ENCODE measurements at places on chromosomes 11 and 22.

- H3K27ac ChIP-seq, result no peak overlapping the region
- no peaks in the 10 kb centered on the region for H3K27me3 ChIP-seq
- no peak for DNase-seq
- no peak overlapping the region for H3K4me3 ChIP-seq
- H3K4me1 ChIP-seq, result no peaks in the 10 kb centered on the region
Observed at GRCh38 chr11:134346101-134346975, 14.6 kb downstream of the GLB1L2 start.

- H3K27me3 ChIP-seq, result no peaks in the 10 kb centered on the region
- DNase-seq, result no peak
- H3K27ac ChIP-seq, result no peak overlapping the region
Observed at GRCh38 chr11:84812471-84812969, 814.6 kb downstream of the DLG2 start.

DNA sequence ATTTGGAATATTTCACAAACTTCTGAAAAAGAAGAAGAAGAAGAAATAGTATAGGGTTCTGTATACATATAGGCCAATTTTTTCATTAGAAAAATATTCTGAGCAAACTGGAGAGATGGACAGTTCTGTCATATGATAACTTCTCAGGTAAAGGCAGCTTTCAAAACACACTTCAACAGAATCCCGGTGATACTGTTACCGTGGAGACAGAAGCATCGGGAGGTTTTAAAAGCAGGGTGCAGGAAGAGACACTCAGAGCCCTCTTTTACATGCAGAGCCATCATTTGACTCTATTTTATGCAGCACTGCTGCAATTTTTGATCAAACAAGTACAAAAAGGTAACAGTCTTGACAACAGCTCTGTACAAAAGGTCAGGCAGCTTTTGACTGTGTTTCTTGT lies 1785.4 kb downstream of the LRRC4C start:
- no peak overlapping the region for H3K4me3 ChIP-seq
- no peak for DNase-seq
- H3K27ac ChIP-seq, result no peak overlapping the region
- no peaks in the 10 kb centered on the region for H3K36me3 ChIP-seq
- H3K27me3 ChIP-seq, result no peaks in the 10 kb centered on the region

DNA sequence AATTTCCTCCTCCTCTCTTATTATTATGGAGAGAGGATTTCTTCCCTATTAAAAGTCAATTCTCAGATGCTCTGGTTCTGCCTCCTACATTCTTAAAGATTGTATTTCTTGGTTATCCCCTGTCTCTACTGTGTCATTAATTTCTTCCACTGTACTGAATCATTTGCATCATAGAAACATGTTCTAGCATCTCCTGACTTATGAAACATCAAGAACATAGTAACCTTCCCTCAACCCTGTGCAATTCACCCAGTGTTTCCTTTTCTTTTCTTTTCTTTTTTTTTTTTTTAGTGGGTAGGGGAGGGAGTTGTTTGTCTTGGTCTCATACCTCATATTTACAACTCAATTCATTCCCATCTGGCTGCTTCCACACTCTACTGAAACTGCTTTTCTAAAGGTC lies 288.0 kb upstream of the PLET1 start:
- H3K27me3 ChIP-seq, result no peaks in the 10 kb centered on the region
- H3K27ac ChIP-seq, result no peak overlapping the region
- no peaks in the 10 kb centered on the region for H3K36me3 ChIP-seq
- no peaks in the 10 kb centered on the region for H3K4me1 ChIP-seq
- no peak for DNase-seq
- H3K4me3 ChIP-seq, result no peak overlapping the region

- no peak overlapping the region for H3K27ac ChIP-seq
- no peak overlapping the region for H3K4me3 ChIP-seq
- no peaks in the 10 kb centered on the region for H3K4me1 ChIP-seq
- no peaks in the 10 kb centered on the region for H3K36me3 ChIP-seq
Observed at GRCh38 chr11:28346209-28346608, 238.0 kb downstream of the METTL15 start.

DNA sequence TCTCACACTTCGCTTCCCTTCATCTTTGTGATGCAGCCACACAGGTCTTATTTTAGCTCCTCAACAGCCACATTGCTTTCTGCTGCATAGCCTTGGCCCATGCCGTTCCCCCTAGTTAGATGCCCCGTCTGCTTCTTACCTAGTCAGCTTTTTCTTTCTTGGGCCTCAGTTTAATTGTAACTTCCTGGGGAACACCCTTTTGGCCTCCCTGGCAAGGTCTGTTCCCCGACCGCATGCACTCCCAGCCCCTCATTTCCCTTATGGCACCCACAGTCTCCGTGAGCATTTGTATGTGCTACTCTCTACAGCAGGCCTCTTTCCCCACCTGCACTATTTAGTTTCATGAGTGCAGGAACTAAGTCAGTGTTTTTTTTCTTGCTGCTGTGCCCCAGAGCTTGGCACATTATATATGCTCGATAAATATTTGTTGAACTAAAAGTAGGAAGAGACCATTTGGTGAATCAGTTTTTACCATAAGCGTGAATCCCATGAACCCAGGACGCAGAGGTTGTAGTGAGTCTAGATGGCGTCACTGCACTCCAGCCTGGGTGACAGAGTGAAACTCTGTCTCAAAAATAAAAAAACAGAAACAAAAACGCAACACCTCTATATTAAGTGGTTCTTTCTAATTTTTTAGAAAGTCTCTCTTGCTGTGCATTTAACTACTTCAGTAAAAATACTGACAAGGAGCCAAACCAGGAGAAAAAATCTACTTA lies 38.5 kb downstream of the TNRC6B start:
- H3K36me3 ChIP-seq, result no peaks in the 10 kb centered on the region
- H3K27me3 ChIP-seq, result no peaks in the 10 kb centered on the region
- peaks cover 6% of the 10 kb centered on the region for H3K4me1 ChIP-seq
- no peak for DNase-seq
- no peak overlapping the region for H3K27ac ChIP-seq
- no peak overlapping the region for H3K4me3 ChIP-seq

GRCh38 chr11:44244639-44245310 lies 65.2 kb downstream of the ALX4 start:
- H3K36me3 ChIP-seq, result no peaks in the 10 kb centered on the region
- DNase-seq, result no peak
- H3K27ac ChIP-seq, result no peak overlapping the region

GRCh38 chr11:34189191-34189590 lies 83.8 kb downstream of the NAT10 start:
- DNase-seq, result no peak
- no peaks in the 10 kb centered on the region for H3K4me1 ChIP-seq
- no peaks in the 10 kb centered on the region for H3K27me3 ChIP-seq
- H3K4me3 ChIP-seq, result no peak overlapping the region
- no peaks in the 10 kb centered on the region for H3K36me3 ChIP-seq
- H3K27ac ChIP-seq, result no peak overlapping the region

DNA sequence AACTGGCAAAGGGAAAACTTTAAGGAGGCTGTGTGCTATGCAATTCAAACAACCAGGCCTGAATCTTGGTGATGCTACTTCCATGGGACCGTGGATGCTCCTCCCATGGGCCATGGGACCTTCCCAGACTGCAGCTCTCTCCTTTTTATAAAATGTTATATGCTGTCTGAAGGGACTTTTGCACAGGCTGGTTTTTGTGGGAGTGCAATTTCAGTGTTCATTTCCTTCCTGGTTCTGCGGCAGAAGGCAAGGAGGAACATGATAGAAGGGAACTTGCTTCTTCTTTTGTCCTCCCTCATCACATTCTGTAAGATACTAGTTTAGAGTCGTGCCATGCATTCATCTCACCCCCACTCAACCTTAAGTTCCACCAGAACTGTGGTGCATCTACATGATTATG lies 68.9 kb downstream of the C11orf58 start:
- H3K36me3 ChIP-seq, result no peaks in the 10 kb centered on the region
- no peak overlapping the region for H3K4me3 ChIP-seq
- DNase-seq, result no peak
- no peak overlapping the region for H3K27ac ChIP-seq
- no peaks in the 10 kb centered on the region for H3K27me3 ChIP-seq
- no peaks in the 10 kb centered on the region for H3K4me1 ChIP-seq

GRCh38 chr22:33747576-33748180 lies 172.6 kb downstream of the LARGE1 start:
- no peak for DNase-seq
- no peaks in the 10 kb centered on the region for H3K27me3 ChIP-seq
- no peak overlapping the region for H3K4me3 ChIP-seq
- H3K27ac ChIP-seq, result no peak overlapping the region

DNA sequence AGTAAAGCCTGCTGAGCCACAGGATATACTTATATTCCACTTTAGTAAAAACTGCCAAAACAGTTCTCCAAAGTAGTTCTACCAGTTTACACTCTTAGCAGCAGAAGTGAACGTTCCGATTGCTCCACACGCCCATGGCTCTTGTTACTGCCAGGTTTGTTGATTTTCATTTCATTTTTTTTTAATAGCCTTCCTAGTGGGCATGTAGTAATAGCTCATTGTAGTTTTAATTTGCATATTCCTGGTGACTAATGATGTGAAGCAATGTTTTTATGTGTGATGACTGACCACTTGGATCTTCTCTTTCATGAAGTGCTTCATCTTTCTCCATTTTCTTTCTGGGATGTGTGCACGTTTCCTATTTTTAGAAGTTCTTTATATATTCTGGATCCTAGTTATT lies 4.8 kb upstream of the C11orf97 start:
- H3K27ac ChIP-seq, result no peak overlapping the region
- DNase-seq, result no peak
- H3K4me3 ChIP-seq, result no peak overlapping the region
- no peaks in the 10 kb centered on the region for H3K36me3 ChIP-seq
- no peaks in the 10 kb centered on the region for H3K4me1 ChIP-seq
- no peaks in the 10 kb centered on the region for H3K27me3 ChIP-seq

DNA sequence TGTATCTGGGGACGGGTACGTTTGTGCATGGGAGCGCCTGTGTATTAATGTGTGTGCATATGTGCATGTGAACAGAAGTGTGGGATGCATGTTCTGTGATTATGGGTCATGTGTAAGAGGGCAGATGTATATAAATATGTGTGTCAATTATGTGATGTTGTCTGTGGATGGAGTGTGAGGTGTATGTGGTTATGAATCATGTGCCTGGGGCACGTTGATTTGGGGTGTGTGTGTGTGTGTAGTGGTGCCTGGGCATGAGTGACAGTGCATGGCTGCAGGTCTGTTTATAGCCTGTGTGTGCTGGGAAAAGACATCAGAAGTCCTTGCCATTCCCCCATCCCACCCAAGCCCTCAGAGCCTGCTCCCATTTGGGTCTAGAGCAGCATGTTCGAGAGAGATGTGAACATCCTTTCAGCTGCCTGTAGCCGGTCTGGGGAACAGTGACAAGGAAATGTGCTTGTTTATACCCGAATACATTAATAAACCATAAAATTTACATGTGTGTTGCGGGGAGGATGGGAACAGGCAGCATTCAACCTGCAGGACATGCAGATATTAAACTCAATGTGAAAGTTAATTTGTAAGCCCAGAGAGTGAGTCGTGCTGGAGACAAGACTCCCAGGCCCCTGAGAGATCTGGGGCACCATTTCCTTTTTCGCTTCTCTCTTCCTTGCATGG lies 129.0 kb downstream of the NECTIN1 start:
- no peak overlapping the region for H3K4me3 ChIP-seq
- DNase-seq, result no peak
- no peaks in the 10 kb centered on the region for H3K27me3 ChIP-seq
- no peaks in the 10 kb centered on the region for H3K4me1 ChIP-seq
- no peaks in the 10 kb centered on the region for H3K36me3 ChIP-seq
- no peak overlapping the region for H3K27ac ChIP-seq

- H3K27ac ChIP-seq, result no peak overlapping the region
- H3K27me3 ChIP-seq, result no peaks in the 10 kb centered on the region
- no peak overlapping the region for H3K4me3 ChIP-seq
- no peaks in the 10 kb centered on the region for H3K36me3 ChIP-seq
- no peak for DNase-seq
Observed at GRCh38 chr11:45933131-45933831, 10.8 kb downstream of the LARGE2 start.

- no peaks in the 10 kb centered on the region for H3K4me1 ChIP-seq
- H3K36me3 ChIP-seq, result no peaks in the 10 kb centered on the region
- DNase-seq, result no peak
Observed at GRCh38 chr11:77999446-78000030, 5.1 kb upstream of the INTS4 start.

DNA sequence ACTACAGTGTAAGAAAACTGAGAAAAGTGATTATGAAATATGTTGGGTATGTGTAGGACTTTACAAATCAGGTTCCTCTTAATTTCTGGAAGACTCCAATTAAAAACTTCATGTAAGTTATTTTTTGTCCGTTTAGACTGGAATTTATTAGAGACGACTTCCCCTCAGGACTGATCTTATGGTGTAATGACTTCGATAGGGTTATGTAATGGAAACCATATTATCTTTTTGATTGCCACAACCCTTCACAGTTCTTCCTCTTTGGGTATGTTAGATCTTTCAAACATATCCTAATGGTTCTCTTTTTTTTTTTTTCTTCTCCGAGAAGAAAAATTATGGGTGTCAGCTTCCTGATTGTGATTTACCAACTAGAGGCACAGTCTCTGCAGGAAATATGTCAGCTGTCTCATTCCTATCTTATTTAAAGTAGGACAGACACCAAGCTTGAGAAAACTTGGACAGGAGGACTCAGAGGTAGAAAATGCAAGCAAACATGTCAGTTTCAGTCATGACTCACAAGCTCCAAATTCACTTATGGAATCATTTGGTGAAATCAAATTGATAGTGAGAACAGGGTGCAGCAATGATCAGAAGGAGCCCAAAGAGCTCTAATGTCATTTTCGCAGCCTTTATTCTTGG lies 11.1 kb upstream of the LDLRAD3 start:
- DNase-seq, result no peak
- H3K27ac ChIP-seq, result no peak overlapping the region
- no peak overlapping the region for H3K4me3 ChIP-seq
- no peaks in the 10 kb centered on the region for H3K27me3 ChIP-seq

- H3K4me3 ChIP-seq, result no peak overlapping the region
- no peak overlapping the region for H3K27ac ChIP-seq
- no peak for DNase-seq
Observed at GRCh38 chr11:41714101-41714500, 254.6 kb upstream of the LRRC4C start.
